ENCODE measurements at places on chromosomes 1 and 21.
A peak's percentile ranks its signal among the peaks of the same experiment; 100 is the strongest.

DNA sequence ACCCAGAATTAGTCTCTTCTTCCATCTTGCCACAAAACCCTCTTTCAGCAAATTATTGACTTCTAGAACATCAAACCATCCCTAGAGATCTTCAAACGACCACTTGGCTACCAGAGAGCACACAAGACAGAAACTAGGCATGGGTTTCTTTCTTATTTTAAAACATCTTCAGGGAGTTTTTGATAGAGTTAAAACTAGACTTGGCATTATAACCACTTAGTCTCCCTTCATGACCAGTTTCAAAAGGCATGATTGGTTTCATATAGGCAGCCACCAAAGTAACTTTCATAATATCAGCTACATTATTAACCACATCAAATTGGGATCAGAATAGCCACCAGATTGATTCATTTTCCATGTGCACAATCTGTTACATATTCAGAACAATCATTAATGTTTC lies 368.4 kb upstream of the GREM2 start:
- DNase-seq, result no peak

- no peak for DNase-seq
These were observed 44.5 kb upstream of the EDN2 start for GRCh38 chr1:41528726-41529605.

DNA sequence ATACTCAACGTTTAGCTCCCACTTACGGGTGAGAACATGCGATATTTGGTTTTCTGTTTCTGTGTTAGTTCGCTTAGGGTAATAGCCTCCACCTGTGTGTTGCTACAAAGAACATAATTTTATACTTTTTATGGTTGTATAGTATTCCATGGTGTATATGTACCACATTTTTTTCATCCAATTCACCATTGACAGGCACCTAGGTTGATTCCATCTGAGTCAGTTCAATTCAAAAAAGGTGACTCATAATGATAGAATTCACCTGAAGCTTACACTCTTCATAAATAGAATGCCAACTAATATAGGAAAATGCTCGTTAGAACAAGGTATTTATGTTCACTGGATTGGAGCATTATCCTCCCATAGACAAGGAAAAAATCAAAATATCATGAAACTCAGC lies 38.5 kb downstream of the RGS4 start:
- no peak for DNase-seq

DNA sequence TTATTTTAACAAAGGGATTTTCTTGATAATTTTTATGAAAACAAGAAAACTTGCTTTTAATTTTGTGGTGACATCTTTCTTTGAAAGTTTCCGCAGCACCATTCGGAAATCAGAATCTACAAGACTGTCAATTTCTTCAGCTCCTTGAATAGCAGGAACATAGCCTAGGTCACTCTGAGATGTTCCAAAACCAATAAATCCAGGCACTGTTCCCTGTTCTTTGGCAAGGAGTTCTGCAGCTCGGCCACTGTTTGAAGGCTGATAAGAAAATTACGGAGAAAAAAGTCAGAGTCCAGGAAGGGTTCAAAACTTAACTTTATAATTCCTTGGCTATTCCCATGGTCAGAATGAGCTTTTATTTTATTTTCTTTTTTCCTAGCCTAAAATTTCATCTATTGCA lies 6.0 kb downstream of the LTN1 start:
- no peak for DNase-seq

DNA sequence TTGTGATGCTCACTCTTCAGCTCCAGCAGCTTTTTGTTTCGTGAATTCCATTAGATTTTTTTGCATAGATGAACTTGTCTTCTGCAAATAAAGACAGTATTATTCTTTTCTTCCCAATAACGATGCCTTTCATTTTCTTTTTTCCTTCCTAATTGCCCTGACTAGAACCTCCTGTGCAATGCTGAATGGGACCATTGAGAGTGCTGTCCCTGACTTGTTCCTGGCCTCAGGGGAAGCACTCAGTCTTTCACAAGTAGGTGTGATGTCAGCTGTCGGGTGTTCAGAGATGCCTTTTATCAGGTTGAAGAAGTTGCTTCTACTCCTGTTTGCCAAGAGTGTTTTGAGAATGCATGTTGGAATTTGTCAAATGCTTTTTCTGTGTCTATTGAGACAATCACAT lies 64.3 kb upstream of the ADARB1 start:
- DNase-seq, result no peak

DNA sequence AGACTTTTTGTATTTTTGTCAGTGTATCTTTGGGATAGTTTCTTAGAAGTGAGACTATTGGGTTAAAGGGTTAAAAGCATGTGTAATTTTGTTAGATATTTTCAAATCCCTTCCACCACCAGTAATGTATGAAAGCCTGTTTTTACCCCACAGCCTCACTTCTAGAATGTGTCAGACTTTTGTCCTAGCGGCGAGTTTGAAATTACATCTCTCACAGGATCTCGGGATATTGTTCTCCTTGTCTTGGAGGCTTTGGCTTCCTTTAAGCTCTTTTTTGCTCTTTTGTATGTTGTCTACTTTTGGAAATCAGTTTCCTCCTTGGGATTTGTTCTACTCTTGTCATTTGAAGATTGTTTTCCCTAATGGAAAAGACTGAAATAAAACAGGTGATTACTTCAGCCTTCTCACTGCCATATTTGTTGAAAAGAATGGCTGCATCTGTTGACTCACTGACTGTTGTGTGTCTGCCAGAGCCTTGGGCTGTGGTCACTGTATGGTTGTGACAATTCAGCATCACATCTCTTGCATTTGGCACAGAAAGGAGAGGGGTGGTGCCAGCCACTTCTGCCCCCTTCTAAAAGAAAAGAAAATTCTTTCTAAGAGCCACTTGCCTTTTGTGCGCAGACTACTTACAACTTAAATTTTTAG lies 22.6 kb downstream of the ST3GAL3 start:
- no peak for DNase-seq

DNA sequence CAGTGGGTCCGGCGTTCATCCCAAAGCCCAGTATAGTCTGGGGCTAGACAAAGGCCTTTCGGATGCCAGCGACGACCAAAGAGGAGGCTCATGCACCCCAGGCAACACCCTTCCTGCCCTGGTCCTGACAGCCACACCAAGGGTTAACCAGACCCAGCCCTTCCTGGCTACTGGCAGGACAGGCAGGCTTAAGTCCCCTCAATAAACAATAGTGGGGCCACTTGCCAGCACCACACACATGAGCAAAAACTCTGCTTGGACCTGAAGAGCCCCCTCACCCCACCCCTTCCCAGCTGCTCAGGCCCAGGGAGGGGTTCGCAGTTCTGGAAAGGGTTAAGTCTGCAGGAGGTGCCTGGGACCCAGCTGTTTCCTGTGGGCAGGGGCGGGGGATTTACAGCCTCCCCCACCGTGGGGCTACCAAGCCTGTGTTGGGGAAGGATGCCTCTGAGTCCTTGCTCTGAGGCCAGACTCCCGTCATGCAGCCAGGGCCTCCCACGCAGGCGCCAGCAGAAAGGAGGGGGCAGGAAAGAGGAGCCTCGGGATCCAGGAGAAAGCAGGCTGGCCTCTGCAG lies 18.2 kb downstream of the PHLDA3 start:
- peak; percentile 55 for DNase-seq

GRCh38 chr1:36728051-36728450 lies 245.3 kb upstream of the CSF3R start:
- DNase-seq, result no peak

DNA sequence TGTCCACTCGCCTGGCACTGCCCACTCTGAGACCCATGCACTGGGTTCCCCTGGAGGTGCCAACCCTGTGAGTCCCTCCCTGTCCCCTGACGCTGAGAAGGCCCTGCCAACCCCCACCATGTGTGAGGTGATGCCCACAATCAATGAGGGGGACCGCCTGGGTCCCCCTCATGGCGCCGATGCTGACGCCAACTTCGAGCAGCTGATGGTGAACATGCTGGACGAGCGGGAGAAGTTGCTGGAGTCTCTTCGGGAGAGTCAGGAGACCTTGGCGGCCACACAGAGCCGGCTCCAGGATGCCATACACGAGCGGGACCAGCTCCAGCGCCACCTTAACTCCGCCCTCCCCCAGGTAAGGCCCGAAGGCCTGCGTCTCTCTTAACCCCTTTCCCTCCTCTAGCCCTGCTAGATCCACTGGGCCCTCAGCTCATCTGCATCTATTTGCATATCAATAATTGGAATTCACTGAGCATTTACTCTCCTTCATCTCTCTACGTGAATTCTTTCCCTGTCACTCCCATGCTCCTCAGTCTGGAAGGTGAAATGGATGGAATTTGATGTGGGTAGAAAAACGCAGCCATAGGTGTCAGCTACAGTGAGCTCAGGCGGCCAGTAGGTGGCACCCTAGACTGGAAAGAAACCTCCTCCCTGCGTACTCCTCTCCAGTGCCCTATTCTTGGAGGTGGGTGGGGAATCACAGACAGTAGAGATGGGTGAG lies 12.8 kb downstream of the PPFIA4 start:
- peak; percentile 84 for DNase-seq

- no peak for DNase-seq
These were observed 43.5 kb upstream of the JUN start for GRCh38 chr1:58827298-58827697.

DNA sequence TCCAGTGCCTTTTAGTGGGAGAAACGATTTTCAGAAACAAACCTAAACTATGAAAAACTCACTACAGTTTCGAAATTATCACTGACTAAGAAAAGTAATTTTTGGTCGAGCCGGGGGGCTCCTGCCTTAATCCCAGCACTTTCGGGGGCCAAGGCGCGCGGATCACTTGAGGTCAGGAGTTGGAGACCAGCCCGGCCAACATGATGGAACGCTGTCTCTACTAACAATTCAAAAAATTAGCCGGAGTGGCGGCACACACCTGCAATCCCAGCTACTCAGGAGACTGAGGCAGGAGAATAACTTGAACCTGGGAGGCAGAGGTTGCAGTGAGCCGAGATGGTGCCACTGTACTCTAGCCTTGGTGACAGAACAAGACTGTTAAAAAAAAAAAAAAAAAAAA lies 3.0 kb downstream of the CFHR3 start:
- DNase-seq, result no peak

GRCh38 chr1:209457401-209458125 lies 126.0 kb upstream of the CAMK1G start:
- DNase-seq, result no peak

GRCh38 chr21:26883768-26884167 lies 38.6 kb upstream of the ADAMTS1 start:
- DNase-seq, result no peak

GRCh38 chr1:13544221-13544556 lies 30.4 kb upstream of the LRRC38 start:
- DNase-seq, result no peak

DNA sequence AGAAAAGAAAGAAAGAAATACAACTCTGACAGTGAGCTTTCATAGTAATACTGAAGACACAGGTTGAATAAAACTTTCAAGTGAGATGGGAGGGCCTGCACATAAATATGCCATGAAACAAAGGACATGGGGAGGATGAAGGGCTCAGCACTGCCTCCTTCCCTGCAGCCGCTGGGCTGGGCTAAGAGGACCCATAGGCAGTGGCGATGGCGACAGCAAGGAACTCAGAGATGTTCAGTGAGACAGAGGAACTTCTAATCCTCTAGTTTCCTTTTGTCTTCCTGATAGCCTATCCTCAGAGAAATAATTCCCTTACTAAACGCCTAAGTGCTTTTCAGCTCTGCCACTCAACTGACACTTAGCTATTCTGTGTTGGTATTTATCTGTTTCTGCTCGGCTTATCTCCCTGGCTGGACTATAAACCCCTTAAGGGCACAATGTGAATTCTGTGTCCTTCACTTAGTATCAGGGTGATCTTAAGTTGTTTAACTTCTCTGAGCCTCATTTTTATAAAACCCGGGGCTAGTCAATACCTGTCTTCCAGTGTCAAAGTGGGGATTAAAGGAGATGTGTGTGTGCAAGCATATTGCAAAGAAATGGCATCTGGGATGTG lies 24.4 kb upstream of the IER5 start:
- no peak for DNase-seq

- DNase-seq, result peak; percentile 55
These were observed 23.3 kb downstream of the CELA3A start for GRCh38 chr1:22024485-22025367.

DNA sequence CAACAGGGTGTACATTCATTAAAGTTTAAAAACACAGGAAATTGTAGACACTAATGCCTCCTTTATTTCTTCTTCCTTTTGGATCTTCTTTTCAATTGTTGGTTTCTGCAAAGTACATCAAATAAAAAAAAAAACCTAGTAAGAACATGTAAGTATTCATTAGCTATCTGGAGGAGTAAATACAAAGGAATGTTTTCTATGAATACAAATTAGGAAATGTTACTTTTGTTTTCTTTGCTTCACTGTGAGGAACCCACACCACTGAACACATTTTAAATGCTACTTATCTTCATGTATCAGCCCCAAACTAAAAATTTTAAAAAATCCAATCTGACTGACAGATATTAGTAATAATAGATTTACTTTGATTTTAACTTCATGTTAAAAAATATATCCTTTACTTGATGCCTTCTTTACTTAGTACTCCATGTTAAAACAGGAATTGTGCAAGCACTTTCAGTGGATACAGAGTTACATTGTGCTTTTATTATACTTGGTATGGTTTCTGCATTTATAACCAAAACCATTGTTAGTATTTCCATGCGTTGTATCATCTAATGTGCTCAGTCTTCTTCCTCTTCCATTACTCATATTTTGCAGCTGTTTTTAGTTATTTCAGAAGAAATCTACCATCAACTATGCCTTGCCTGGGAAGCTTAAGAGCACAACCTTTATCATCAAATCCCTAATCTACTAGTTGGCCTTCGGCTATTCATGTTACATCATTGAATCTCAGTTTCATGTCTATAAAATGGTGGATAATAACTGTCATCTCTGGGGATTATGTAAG lies 236.9 kb upstream of the DPYD start:
- DNase-seq, result no peak

- DNase-seq, result no peak
These were observed 53.0 kb upstream of the DESI2 start for GRCh38 chr1:244599937-244600350.

- DNase-seq, result no peak
These were observed 330.5 kb upstream of the B3GALT2 start for GRCh38 chr1:193516755-193517388.

GRCh38 chr1:180384286-180385005 lies 117.9 kb downstream of the ACBD6 start:
- DNase-seq, result no peak

- no peak for DNase-seq
These were observed 123.0 kb downstream of the TIAM1 start for GRCh38 chr21:31221043-31221442.

GRCh38 chr1:117591252-117591651 lies 14.6 kb upstream of the TENT5C start:
- no peak for DNase-seq

DNA sequence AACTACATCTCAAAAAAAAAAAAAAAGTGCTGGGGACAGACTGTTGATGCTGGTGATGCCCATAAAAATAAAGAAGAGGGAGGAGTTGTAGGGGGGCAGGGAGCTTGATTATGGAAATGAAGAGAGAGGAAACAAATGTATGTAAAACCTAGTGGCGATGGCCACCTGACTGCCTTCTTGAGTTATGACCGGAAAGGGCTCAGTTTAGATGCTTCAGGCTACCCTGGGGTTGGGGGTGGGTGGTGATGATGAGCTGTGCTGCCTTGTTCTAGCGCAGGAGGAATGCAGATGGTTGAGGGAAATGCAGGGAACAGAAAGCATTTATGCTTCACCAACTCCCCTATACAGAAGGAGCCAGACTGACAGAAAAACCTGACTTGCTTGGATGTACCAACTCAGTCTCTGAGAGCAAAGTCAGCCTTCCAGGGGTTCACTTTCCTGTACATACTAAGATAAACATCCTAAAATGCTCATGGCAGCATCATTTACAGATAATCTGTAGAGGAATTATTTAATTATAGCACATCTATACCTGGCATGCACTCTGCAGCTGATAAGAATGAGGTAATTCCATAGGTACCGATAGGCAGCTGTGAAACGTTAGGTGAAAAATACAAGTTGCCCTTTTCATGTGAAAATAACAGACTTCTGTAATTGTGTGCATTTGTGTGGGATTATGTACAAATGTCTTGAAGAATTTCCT lies 8.0 kb upstream of the BCAR3 start:
- DNase-seq, result no peak
